H9 (cell line): ENCODE measurements at places on chromosomes 1 and 21. TPM values are rescaled to one million over a fixed set of nuclear protein-coding genes. Genes with fewer than 3 reads are reported as not detected.
A peak's percentile ranks its signal among the peaks of the same experiment; 100 is the strongest.

- no peak within 1 kb of the TSS for H3K27ac ChIP-seq
- H3K4me1 ChIP-seq, result no peaks in the 10 kb centered on the region
- no peak within 1 kb of the TSS for H3K4me3 ChIP-seq
- DNase-seq, result no peak
Observed at GRCh38 chr1:192575499-192576189, at the start of gene RGS1. RGS1 (plus strand) TSS chr1:192575773; CDS start chr1:192575793, 20 bp downstream.

PLA2G2A gene
- 6.2 and 7.1 TPM in 2 replicates for total RNA-seq

- H3K36me3 ChIP-seq, result no peaks in the 10 kb centered on the region
- no peaks in the 10 kb centered on the region for H3K27me3 ChIP-seq
- DNase-seq, result no peak
- H3K4me3 ChIP-seq, result no peak overlapping the region
- no peak overlapping the region for H3K27ac ChIP-seq
Observed at GRCh38 chr1:180519846-180520245, 17.5 kb upstream of the ACBD6 start.

OR2L3 gene
- total RNA-seq, result not detected in 2 replicates

GRCh38 chr1:156618853-156619581, at the start of gene HAPLN2:
HAPLN2 (plus strand) TSS chr1:156619415; CDS start chr1:156623491, 4,076 bp downstream.
- no peak within 1 kb of the TSS for H3K27ac ChIP-seq
- no peaks in the 10 kb centered on the region; the same call in 1 of the 2 replicates for H3K4me1 ChIP-seq
- H3K4me3 ChIP-seq, result no peak within 1 kb of the TSS
- H3K36me3 ChIP-seq, result no peaks in the 10 kb centered on the region
- H3K27me3 ChIP-seq, result peaks cover 17% of the 10 kb centered on the region
- peak; percentile 80 for DNase-seq

- no peaks in the 10 kb centered on the region for H3K27me3 ChIP-seq
- no peaks in the 10 kb centered on the region for H3K4me1 ChIP-seq
- no peak for DNase-seq
- peaks cover 71% of the 10 kb centered on the region for H3K36me3 ChIP-seq
Observed at GRCh38 chr21:39209334-39209688, 26.1 kb upstream of the PSMG1 start.

INPP5B gene
- total RNA-seq, result 28.2 and 28.8 TPM in 2 replicates

APOBEC4 gene
- total RNA-seq, result not detected in 2 replicates

GRCh38 chr1:9758559-9759121, 65.1 kb downstream of the CLSTN1 start:
- H3K36me3 ChIP-seq, result peaks cover 50% of the 10 kb centered on the region
- no peak overlapping the region for H3K4me3 ChIP-seq
- no peak overlapping the region for H3K27ac ChIP-seq
- no peaks in the 10 kb centered on the region for H3K27me3 ChIP-seq

DNA sequence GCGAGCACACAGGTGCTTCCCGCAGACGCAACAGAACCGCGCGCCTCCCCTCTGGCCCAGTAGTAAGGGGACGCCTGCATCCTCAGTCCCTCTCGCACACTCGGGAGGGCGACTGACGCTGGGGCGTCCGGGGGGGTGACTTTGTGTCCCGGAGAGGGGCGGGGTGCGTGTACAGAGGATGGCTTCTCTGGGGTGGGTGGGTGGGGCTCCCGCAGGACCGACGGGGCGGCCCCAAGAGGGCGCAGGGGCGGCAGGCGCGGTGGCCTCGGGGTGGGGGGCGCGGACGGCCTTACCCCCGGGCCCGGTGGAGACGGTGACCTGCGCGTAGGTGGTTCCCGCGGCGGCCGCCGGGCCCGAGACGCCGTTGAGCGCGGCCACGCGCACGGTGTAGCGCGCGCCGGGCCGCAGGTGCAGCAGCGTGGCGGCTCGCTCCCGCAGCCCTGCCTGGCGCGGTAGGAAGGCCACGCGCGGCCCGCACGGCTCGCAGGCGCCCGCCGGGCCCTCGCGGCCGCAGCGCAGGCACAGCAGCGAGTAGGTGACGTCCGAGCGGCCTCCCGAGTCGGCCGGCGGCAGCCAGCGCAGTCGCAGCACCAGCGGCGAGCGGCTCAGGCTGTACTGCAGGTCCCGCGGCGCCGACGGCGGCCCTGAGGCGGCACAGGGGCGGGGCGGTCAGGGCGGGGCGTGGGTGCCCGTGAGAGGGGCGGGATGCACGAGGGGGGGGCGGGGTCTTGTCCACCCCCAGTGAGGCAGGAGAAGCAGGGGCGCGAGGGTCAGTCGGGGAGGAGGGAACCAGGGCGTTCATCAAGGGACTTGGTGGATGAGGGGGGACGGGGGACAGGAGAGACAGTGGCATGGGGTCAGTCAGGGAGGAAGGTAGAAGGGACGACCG, 12.1 kb downstream of the EPHA10 start:
- H3K36me3 ChIP-seq, result no peaks in the 10 kb centered on the region
- H3K4me3 ChIP-seq, result peak overlapping the region; percentile 82
- peak; percentile 56 for DNase-seq
- H3K4me1 ChIP-seq, result no peaks in the 10 kb centered on the region; the same call in 1 of the 2 replicates
- H3K27me3 ChIP-seq, result peaks cover 31% of the 10 kb centered on the region; the same call in 1 of the 2 replicates
